Tracheal epithelial cell (primary cell): ENCODE measurements at places on chromosomes 6 and 20. TPM values are rescaled to one million over a fixed set of nuclear protein-coding genes. Genes with fewer than 3 reads are reported as not detected.

TBX18 gene
- total RNA-seq: 0.21 and 0.96 TPM in 2 replicates

TRMT6 gene
- total RNA-seq: 10.7 and 12.8 TPM in 2 replicates

SH3BGRL2 gene
- 7.0 and 11.5 TPM in 2 replicates for total RNA-seq

JAG1 gene
- total RNA-seq: 205 and 243 TPM in 2 replicates

SRPK1 gene
- 70.1 and 102 TPM in 2 replicates for total RNA-seq
